ENCODE measurements at places on chromosomes 16 and 17.

- no peak for DNase-seq
Observed at GRCh38 chr16:85677383-85677967, 11.3 kb downstream of the GINS2 start.

- peak; percentile 91 for DNase-seq
Observed at GRCh38 chr17:8158267-8159031, 4.3 kb downstream of the VAMP2 start.

GRCh38 chr17:39752241-39752881, 14.6 kb downstream of the GRB7 start:
- DNase-seq: no peak

DNA sequence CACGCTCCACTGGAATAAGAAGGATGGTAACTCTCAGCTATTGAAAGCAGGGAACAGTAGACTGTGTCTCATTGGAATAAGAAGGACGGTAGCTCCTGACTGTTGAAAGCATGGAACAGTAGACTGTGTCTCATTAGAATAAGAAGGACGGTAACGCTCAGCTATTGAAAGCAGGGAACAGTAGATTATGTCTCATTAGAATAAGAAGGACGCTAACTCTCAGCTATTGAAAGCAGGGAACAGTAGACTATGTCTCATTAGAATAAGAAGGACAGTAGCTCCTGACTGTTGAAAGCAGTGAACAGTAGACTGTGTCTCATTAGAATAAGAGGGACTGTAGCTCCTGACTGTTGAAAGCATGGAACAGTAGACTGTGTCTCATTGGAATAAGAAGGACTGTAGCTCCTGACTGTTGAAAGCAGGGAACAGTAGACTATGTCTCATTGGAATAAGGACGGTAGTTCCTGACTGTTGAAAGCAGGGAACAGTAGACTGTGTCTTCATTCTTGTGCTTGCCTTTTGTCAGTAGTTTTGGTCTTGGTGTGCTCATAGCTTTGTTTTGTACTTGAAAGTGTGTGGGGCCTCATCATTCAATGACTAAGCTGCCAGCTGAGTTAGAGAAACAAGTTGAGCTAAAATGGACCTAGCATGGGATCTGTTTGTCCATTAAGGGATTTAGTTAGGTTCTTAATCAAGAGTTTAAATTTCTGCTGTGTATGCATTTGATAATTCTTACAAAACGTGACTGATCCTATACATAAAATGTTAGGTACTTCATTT, 58.5 kb downstream of the BANP start:
- DNase-seq: no peak

GRCh38 chr17:80395402-80396151, 19.4 kb upstream of the ENDOV start:
- DNase-seq: no peak

- DNase-seq: peak; percentile 54
Observed at GRCh38 chr17:4199818-4200402, 56.9 kb downstream of the CYB5D2 start.

DNA sequence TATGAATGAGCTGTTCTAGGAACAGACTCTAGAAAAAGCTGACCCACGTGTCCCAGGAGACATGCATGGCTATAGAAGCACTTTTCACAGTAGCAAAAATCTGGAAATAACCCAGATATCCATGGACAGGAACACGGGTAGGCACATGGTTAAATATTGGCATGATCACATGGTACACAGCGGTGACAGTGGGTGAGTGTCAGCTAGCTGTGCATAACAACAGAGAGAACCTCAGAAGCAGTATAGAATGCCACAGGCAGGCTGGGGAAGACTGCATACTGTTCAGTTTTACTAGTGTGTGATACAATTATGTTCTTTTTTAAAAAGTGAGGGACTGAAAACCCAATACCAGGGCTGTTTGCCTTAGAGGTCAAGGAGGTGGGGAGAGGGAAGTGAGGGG, 31.4 kb downstream of the EPN2 start:
- DNase-seq: no peak

- no peak for DNase-seq
Observed at GRCh38 chr16:85437166-85438052, 175.7 kb upstream of the GSE1 start.

DNA sequence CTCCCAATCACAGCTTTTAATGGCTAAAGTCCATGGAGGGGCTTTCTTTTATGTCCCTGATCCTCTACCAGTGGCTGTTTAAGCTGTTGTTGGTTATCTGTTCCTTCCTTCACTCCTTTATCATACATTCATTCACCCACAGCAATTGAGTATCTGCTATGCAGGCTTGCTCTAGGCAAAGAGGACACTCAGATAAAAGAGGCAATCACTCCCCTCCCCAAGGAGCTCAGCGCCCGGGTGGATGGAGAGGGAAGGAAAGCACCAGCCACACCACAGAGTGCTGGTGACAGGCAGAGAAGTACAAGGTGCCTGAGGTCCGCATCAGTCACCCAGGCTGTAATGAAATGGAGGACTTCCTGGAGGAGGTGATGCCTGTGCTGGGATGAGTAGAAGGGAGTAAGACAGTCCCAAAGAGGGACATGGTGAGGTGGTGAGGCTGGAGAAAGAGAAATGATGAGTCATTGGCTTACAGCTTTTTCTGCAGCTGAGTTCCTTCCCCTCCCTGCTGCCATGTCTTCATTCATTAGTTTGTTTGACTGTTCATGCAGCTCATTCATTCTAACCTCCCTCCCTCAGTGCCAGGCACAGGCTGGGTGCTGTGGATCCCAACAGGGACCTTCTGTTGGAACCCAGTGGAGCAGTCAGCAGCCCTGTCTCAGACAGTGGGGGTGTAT, 12.8 kb upstream of the NGFR start:
- no peak for DNase-seq

- peak; percentile 65 for DNase-seq
Observed at GRCh38 chr17:64736804-64737492, 74.8 kb upstream of the SMURF2 start.

GRCh38 chr17:4182043-4182442, 39.0 kb downstream of the CYB5D2 start:
- DNase-seq: no peak

DNA sequence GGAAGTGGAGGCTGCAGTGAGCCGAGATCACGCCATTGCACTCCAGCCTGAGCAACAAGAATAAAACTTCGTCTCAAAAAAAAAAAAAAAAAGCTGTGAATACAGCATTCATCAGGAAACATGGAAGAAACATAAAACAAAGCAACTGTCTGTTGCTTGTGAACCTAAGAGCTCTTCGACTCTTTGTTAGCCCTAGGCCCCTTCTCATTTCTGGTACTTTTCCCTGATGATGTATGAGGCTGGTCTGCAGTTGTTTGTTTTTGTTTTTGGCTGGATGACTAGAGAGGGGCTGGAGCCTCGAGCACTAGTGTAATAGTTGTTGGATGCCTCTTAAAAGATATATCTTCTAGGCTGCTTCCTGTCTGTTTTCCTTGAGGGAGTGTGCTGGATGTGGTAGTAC, 113.5 kb downstream of the MAP2K6 start:
- no peak for DNase-seq

DNA sequence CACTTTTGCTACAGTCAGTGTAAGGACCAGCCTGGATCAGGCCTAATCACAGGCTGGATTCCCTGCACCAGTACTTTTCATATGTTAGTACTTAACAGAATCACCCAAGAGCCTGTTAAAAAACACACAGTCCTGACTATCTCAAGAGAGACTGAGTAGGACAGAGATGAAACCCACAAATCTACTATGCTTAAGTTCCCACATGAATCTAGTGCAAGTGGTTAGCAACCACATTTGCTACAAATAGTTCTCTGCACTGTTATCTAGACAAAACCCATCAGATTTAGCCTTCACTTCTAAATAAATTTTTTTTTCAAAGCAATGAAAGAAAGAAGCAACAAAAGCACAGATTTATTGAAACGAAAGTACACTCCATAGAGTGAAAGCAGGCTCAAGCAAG, 38.9 kb downstream of the SSH2 start:
- no peak for DNase-seq

DNA sequence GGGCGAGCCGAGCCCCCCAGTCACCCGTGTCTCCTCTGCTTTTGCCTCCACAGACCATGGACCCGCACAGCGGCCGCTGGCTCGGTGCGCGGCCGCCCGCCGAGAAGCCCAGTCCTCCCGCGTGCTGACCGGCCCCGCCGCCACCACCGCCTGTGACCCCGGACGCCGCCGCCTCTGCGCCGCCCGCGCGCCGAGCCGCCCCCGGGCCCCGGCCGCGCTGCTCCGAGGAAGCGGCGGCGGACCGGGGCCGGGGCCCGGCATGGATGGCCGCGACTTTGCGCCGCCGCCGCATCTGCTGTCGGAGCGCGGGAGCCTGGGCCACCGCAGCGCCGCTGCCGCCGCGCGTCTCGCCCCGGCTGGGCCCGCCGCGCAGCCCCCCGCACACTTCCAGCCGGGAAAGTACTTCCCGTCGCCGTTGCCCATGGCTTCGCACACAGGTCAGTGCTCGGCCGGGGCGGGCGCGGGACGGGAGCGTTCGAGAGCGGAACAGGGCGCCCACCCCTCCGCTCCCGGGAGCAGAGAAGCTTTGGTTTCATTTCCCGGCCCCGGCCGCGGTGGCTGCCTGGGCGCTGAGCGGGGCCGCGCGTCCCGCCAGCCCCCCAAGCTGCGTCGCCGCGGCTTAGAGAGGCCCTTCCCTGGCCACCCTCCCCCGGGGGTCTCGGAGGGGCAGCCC, 4.4 kb downstream of the BAHCC1 start:
- no peak for DNase-seq

DNA sequence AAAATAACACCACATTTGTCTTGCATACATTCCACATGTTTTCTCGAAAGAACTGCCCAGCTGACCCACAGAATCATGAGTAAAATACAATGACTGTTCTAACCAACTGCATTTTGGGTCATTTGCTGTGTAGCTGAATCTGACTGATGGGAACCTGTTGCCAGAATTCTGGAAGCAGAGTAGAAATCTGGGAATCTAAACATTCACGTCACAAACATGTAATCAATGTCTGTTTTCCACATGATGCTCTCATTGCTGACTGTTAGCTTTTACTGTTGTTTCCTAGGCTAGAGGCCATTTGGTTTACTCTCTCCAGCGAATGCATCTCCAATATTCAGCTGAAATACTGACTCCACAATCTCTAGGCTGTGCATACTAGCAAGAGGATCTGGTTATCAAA, 710.1 kb downstream of the KCNJ2 start:
- no peak for DNase-seq

- DNase-seq: peak; percentile 36
Observed at GRCh38 chr17:7889166-7889955, 772 bp downstream of the CHD3 start.

GRCh38 chr17:57397402-57397801, 141.1 kb downstream of the MSI2 start:
- DNase-seq: no peak

GRCh38 chr16:27701381-27701780, 151.4 kb downstream of the KATNIP start:
- DNase-seq: no peak

- no peak for DNase-seq
Observed at GRCh38 chr17:80832266-80832676, 159.4 kb upstream of the CHMP6 start.

DNA sequence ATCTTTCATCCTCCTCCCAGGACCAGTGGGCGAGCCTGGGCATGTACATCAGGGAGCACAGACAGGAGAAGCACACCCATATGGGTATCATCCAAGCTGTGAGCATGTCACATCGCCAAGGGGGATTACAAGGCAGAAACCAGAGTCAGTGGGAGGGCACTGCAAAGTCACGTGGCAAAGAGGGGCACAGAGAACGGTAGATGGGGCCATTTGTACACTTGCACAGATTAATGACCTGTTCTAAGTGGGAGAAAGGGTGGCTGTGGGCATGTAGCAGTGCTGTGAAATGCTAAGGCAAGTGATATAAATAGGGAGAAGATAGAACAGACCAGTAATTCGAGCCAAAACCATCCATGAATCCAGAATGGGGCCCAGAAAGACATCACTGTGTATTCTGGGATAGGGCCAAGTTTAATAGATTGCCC, 265.0 kb downstream of the CPPED1 start:
- DNase-seq: no peak

GRCh38 chr17:58368860-58369213, 16.8 kb upstream of the SUPT4H1 start:
- DNase-seq: no peak

DNA sequence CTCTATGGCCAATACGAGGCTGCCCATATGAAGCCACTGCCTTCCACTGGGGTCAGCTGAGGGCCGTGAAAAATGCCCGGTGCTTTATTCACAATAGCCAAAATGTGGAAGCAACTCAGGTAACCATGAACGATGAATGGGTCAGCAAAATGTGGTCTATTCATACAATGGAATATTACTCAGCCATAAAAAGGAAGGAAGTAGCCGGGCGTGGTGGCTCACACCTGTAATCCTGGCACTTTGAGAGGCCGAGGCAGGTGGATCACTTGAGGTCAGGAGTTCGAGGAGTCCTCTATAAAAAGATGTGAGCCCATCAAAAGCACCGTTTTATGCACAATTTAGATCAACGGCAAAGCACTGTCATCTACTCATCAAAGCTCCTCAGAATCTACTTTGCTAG, 5.2 kb upstream of the TRAP1 start:
- DNase-seq: no peak

- no peak for DNase-seq
Observed at GRCh38 chr17:40695874-40696472, 7.6 kb downstream of the KRT24 start.

GRCh38 chr16:5922686-5923085, 825.1 kb upstream of the EEF2KMT start:
- DNase-seq: no peak

DNA sequence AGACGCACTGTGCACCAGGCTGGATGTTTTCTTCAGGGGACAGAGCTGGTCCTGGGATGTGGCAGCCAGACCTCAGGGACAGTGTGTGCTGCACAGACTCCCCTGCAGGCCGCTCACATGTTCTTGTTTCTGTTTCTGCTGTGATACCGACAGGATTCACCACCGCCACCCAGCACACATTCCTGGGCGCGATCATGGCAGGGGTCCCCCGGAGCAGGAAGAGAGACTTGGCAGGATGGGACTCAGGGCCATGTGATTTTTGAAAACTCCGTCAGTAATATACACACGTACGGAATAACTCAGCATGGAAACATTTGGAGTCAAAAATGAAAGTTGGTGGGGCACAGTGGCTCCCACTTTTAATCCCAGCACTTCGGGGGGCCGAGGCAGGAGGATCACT, 79.0 kb downstream of the HAPSTR1 start:
- no peak for DNase-seq

DNA sequence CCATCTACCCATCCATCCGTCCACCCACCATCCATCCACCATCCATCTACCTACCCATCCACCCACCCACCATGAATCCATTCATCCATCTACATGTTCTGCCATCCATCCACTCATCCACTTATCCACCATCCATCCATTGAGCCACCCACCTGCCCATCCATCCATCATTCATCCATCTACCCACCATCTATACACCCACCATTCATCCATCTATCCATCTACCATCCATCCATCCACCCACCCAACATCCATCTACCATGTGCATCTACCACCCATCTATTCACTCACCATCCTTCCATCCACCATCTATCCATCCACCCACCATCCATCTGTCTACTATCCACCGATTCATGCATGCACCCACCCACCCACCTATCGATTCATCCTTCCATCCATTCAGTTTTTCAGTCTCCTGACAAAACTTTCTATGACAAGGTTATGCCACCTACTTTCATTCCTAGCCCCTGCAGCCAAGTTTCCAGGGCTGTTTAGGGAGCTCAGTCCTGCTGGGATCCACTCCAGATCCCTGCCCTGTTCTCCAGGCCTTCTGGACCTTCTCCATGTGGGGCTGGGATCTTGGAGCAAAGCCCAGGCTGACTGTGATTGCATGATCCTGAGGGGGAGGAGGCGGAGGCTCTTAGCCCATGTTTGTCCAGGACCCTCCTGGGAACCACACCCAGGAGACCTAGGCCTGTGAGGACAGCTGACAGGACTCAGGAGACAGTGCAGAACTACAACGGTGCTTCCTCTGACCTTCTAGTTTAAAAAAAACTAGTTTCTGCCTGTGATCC, 27.4 kb downstream of the BCO1 start:
- no peak for DNase-seq

Measured in CD4-positive, alpha-beta T cell treated with Interleukin-2 at 100 ng/mL for 4 hours (primary cell).